DMS153 (cell line): ENCODE measurements at places on chromosomes 12 and 14.

- DNase-seq = no peak
These were observed 325 bp upstream of the CLIP1 start for GRCh38 chr12:122422730-122423257.

DNA sequence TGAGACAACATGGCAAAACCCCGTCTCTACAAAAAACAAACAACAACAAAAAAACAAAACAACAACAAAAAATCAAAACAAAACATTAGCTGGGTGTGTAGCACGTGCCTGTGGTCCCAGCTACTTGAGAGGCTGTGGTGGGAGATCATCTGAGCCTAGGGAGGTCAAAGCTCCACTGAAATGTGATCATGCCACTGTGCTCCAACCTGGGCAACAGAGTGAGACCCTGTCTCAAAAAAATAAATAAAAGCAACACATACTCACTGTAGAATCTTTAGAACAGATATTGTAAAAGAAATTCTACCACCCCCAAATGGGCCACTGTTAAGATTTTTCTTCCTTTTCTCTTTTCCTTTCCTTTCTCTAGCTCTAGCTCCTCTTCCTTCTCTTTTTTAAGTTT, 26.3 kb downstream of the SLC38A1 start:
- no peak for DNase-seq

GRCh38 chr14:103436533-103436932, 51.3 kb downstream of the MARK3 start:
- no peak for DNase-seq

DNA sequence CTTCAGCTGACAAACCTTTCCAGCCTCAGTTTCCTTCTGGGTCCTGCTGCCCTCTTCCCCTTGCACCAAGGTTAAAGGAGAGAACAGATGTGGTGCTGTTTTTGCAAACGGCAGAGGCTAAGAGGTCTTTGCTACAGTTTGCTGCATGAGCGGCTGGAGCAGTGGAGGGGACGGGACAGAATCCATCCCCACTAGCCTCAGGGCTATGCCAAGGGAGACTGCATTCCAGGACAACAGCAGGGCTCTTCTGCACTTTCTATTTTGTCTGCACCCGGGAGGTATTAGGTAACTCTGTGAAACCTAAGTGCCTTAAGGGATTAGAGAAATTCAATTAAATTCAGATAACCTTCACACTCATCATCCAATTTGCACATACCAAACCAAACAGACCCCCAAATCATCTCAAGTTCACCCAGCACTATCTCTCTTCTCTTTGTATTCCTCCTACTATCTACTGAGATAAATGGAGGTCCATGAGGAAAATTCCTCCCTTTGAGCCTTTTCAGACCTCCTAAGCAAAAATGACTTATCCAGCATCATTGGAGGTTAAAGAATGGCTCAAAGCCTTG, 103.8 kb upstream of the VRK1 start:
- no peak for DNase-seq

GRCh38 chr14:81427348-81428058, 27.4 kb upstream of the STON2 start:
- no peak for DNase-seq

DNA sequence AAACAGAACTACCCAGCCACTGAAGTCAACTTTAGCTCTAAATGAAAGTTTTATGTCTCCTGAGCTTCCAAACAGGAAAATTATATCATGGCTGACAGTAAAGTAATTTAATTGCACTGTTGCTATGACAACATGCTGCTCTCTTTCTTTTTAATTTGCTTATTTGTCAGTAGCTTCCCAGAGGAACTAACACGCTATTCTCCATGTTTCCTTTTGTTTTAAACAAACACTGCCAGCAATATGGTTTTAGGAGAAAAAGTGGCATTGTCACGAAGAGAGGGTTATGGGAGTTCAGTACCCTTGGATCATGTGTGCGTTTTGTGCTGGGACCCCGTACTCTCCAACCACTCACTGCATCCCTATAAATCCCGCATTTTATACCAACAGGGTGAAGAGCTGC, 1.9 kb downstream of the FOXN3 start:
- DNase-seq = no peak

DNA sequence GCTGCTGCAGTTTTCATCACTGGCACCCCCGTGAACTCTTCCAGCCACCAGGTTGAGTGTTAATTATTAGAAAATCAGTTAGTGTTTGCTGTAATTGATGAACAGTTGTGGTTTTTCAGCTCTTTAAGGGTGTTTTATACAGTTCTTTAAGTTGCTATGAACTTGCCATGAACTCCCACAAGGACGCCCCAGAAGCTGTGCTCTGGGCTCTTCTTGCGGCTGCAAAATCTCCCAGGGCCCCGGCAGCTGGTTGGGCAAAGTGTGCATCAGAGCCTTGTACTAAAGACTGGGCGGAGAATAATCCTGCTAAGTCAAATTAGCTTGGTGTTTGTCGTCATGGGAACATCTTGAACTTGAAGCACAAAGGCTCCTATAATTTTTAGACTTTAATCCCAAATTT, 82.2 kb downstream of the EML1 start:
- DNase-seq = no peak

DNA sequence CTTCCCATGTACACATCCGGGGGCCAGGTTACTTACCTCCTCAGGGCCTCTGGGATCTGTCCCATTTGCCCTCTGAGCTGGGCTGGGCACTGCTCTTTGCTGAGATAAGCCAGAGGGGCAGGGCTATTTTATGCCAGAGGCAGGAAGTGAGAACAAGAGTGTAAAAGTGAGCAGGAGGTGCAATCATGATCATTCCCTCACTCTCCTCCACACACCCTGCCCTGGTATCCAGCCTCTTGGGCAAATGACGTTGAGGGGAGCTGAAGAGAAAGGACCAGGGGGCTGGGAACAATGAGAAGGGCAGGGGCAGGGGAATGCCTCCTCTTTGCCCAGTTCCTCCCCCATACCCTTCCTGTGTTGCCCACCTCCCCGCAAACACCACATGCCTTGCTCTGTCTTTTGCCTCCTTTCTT, 4.2 kb downstream of the LPAR5 start:
- DNase-seq = no peak

DNA sequence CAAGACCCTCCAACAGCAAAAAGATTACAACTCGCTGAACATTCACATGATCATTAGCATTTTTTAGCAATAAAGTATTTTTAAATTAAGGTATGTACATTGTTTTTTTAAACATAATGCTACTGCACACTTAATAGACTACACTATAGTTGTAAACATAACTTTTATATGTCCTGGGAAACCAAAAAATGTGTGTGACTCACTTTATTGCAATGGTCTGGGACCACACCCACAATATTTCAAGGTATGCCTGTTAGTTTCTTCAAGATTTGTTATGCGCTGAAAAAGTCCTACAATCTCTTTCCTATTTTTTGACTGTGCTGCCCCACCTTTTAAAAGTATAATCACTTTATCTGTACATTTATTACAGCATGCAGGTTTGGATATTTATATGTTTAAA, 30.4 kb upstream of the PCNX4 start:
- no peak for DNase-seq

DNA sequence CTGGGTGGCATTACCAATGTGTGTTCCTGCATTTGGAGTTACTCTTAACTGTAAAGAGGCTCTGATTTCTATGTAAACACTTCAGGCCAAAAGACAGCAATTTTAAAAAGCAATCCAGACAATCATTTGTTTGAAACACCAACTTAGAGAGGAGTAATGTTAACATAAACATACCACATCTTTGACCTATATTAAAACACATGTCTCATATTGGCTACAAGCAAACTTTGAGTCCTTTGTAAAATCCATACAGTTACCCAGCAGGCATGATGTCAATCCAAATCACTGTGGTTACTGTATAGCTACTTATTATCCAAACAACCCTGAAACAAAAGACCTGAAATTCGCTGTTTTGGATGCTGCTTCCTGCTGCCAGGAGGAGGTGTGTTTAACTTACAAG, 7.5 kb upstream of the G2E3 start:
- peak; percentile 60 for DNase-seq

DNA sequence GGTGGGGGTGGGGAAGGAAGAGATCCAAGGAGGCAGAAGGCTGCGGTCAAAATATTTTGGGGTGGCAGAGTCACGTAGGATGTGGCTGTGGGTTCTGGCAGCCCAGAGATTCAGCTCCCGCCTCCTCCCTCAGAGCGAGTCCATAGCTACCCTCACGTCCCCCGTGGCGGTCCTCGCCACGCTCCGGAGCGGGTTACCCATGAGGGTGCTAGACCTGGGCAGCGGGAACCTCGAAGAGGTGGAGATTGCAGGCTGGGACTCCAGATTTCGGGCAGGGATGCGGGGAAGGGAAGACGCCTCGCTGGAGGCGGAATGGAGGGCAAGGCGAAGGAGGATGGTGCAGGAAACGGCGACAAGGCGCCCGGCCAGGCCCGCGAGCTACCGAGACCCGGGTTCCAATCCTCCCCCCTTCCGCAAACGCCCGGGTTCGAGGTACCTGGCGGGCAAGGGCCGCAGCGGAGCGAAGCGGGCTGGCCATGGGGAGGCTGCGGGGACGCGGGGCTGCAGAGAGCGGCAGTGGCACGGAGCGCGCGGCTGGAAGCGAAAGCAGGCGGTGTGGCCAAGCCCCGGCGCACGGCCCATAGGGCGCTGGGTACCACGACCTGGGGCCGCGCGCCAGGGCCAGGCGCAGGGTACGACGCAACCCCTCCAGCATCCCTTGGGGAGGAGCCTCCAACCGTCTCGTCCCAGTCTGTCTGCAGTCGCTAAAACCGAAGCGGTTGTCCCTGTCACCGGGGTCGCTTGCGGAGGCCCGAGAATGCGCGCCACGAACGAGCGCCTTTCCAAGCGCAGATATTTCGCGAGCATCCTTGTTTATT, 46.2 kb downstream of the BCAT1 start:
- DNase-seq = no peak

- DNase-seq = no peak
These were observed 30.6 kb downstream of the TMEM132D start for GRCh38 chr12:129873111-129873832.

GRCh38 chr14:36955376-36955775, 217.0 kb downstream of the SLC25A21 start:
- no peak for DNase-seq

DNA sequence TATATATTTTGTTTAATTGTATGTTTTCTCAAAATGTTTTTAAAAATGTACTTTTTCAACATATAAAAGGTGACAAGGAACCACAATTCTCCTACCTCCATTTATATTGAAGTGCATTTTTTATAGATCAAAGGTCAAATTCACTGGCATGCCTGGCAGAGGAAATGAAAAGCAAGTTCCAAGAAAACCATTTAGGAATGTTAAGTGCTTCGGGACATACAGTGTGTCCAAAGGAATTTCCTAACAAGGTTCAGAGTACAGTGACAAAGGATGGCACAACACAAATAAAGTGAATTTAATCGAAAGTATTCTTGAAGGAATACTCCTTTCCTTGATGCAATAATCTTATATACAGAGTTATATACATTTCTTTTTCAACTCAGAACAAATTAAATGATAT, 242.3 kb downstream of the CCER1 start:
- DNase-seq = no peak

DNA sequence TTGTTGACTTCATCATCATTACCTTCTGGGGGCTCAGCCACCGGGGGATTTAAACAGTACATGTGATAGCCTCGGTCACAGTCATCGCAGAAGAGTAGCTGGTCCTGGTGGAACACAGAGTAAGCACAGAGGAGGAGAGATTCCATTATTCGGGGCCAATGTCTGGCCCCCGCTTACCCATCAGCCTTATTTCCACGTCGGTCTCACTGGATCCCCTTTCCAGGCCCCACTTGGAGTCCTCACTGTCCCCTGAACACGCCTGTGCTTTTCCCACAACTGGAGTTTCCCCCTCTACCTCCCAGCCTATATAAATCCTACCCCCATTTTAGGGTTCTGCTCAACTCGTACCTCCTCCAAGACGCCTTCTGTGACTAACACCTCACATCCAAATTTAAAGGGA, 274.0 kb downstream of the DPF3 start:
- no peak for DNase-seq

GRCh38 chr14:67357969-67358354, 1.6 kb downstream of the ATP6V1D start:
- DNase-seq = no peak

GRCh38 chr14:102955636-102956408, 33.4 kb downstream of the AMN start:
- no peak for DNase-seq

- DNase-seq = no peak
These were observed 23.4 kb upstream of the BMP4 start for GRCh38 chr14:53979747-53980642.

DNA sequence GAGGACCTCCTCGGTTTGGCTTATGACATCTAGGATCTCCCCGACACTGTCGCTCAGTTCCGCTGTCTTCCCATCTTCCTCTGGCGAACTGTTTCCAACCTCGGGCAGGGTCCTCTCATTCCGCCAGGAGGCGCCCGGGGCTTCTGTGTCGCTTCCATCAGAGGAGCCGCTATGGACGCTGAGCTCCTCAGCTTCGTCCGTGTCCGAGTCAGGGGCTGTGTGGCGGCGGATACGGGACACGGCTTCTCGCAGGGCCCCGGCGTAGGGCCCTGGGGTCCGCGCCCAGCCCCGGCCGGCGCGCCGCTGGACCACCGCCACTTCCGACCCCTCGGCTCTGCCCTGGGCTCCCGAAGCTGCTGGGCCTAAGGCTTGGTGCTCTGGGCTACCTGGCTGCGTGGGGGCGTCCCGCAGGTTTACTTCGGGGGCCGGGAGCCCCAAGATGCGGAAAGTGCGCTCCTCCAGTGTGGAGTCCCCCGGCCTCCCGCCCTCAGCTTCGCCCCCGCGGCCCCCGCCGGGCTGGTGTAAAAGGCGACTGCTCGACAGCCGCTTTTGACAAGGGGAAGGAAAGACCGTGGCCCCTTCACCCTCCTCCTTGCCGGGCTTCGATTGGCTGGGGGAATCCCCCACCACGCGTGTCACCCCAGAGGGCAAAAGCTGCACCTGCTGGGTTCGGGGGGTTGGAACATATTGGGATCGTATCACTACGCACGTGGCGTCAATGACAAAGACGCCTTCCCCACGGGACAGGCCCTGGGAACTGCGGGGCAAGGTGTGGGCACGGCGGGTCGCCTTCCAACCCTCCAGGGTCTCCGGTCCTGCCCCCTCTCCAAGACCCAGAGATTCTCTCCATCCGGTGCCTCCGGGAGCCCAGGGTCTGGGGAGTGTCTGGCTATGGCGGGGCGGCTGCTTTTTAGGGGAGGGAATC, 2.1 kb downstream of the DDN start:
- DNase-seq = peak; percentile 47

- DNase-seq = peak; percentile 57
These were observed 389.6 kb upstream of the DDHD1 start for GRCh38 chr14:53542732-53543131.

DNA sequence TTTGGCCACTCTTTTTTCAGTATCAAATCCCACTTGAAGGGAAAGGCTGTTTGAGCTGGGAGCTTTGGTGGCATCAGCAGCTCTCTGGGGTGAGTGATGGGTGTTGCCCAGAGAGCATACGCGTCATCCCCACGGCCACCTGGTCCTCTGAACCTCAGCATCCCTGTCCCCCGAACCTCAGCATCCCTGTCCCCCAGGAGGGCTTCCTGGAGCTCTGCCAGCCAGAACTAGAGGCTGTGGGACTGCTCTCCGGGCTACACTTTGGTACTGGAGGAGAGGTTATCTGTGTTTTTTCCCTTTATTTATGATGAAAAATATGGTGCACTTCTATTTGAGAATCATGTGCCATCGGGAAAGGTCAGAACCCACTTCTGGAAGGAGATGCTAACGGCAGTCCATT, 131.5 kb upstream of the RTL1 start:
- DNase-seq = no peak
